ENCODE measurements at places on chromosomes 16 and 17. TPM values are rescaled to one million over a fixed set of nuclear protein-coding genes. Genes with fewer than 3 reads are reported as not detected.

KCTD19 gene
- 1.0 TPM for total RNA-seq

PDIA2 gene
- total RNA-seq, result not detected

CIAO3 gene
- 42.5 TPM for total RNA-seq

RTN4RL1 gene
- total RNA-seq, result 1.2 TPM

KRTAP4-1 gene
- total RNA-seq, result not detected

ZP2 gene
- total RNA-seq, result not detected

CTRB1 gene
- not detected for total RNA-seq

TBL3 gene
- total RNA-seq, result 87.5 TPM

SLC52A1 gene
- total RNA-seq, result 0.14 TPM

NRN1L gene
- total RNA-seq, result not detected

QRICH2 gene
- 2.2 TPM for total RNA-seq

CFAP97D1 gene
- not detected for total RNA-seq

MYH2 gene
- not detected for total RNA-seq

MYCBPAP gene
- 3.5 TPM for total RNA-seq
